GM20000 (cell line): ENCODE measurements at places on chromosomes 5 and 9.

GRCh38 chr5:178351221-178352034, 118.8 kb upstream of the PHYKPL start:
- DNase-seq: no peak

GRCh38 chr9:279674-280073, 65.0 kb downstream of the DOCK8 start:
- no peak for DNase-seq

GRCh38 chr9:118008246-118008645, 304.0 kb downstream of the TLR4 start:
- DNase-seq: no peak

GRCh38 chr5:55226934-55227663, at the start of gene MCIDAS:
Gene MCIDAS, minus strand, starts transcription at chr5:55227315. Its CDS starts 177 bp downstream, at chr5:55227138.
- peak; percentile 88 for DNase-seq

DNA sequence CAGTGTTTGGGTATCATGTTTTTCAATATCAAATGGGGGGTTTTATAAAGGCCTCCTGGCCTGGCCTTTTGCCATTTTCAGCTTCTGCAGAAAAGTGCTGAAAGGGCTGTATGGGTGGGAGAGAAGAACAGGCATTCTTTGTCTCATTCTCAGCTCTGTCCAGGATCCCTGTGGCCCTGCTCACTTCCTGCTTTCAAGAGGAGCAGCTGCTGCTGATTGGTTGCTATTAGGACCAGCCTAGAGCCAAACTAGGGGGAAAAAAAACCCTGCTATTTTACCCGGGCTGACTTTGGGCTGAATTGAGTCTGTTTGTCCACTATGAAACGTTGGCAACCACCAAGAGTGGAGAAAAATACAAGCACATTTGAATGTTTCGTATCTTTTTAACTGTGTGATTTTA, 117.1 kb downstream of the CMYA5 start:
- no peak for DNase-seq

GRCh38 chr9:92058723-92059444, 56.3 kb downstream of the SPTLC1 start:
- no peak for DNase-seq
